ENCODE measurements at places on chromosomes 5 and 9.

DNA sequence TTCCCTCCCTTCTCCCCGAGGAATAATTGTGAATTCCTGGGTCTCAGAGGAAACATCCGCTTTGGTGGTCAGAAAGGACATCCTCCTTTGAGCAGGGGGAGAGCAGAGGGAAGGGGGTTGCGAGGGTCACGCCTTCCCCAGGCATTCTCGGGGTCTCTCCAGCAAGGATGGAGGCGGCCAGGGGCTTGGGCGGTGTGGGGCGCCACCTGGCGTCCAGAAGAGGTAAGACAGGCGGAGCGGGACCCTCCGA is 129.1 kb downstream of the KCNIP1 start:
- DNase-seq = no peak

GRCh38 chr9:117535434-117535833 is 120.6 kb upstream of the ASTN2 start:
- DNase-seq = no peak

- no peak for DNase-seq
Observed at GRCh38 chr5:127505905-127506304, 11.5 kb upstream of the PRRC1 start.

GRCh38 chr5:107671742-107672210 is 1.0 kb upstream of the EFNA5 start:
- no peak for DNase-seq

DNA sequence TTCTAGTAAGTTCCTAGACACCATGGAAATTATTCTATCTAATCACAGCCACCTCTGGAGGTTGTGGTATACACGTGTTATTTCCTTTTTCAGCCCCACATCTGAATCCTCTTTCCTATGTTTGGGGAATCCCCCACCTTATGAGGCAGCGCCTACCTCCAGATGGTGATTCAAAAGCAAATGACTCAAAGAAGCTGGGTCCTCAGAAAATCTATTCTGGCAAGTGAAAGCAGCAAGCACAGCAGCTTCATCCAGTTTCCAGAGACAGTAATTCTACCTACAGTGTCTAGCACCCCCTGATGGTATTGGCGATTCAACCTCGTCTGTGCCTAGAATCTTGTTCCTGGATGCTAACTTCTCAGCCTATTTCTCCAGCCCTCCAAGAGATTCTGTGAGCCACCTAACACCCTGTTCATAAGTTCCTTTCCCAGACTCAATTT is 43.0 kb downstream of the STRBP start:
- no peak for DNase-seq

- no peak for DNase-seq
Observed at GRCh38 chr5:58972301-58972700, 389.4 kb downstream of the RAB3C start.

DNA sequence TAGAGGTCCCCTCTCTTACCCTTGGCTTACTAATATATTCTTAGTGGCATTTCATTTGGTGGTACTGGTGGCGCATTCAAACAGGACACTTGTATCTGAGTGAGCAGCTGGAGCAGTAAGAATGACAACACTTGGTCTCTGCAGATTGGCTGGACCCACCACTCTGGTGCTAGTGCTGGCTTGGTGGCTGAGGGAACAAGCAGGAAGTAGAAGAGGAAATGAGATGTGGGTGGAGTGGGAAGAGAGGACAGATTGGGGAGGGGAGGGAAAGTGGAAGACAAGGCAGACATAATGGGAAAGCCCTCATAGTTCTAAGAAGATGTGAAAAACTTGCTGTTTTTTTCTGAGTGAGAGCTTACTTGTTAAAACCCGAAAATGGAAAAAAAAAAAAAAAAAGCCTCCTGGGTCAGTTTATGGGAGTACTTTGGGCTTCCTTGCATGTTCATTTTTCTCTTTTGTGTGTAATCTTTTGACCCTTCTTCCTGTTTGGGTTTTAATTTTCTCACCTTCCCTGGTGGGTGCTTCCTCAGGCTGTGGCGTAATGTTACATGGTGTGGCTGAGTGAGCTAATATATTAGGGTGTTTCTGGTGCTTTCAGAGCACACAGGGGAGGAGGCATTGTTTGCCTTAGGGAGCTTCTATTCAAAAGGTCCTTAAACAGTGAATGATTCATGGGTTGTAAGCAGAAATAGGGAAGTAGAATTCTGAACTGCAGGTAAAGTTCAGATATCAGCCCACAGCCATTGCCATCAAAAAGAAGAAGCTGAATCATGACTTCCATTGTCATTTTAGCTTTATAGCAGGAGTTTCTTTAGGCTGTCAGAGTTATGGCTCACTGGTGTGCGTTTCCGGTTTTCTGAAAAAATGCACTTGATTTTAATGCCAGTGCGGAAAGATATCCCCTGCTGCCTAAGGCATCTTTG is 52.3 kb downstream of the TLE4 start:
- DNase-seq = no peak

- no peak for DNase-seq
Observed at GRCh38 chr9:90801973-90802322, 329 bp downstream of the SYK start.

DNA sequence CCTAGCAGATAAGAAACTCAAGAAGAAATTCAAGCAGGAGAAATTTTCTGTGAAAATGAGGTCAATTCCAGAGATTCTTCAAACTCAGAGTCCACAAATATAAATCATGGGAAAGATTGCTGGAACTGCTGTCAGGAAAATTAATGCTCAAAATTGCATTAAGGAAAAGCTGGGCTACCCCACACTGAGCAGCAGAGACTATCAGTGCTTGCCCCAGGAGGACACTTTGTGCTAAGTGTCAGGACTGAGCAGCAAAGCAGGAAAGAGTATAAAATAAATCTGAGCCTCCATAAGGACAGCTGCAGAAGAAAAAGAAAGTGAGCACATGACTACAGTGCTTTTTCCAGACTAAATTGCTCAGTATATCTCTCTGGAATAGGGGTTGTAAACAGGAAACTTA is 81.6 kb downstream of the RGS7BP start:
- no peak for DNase-seq

DNA sequence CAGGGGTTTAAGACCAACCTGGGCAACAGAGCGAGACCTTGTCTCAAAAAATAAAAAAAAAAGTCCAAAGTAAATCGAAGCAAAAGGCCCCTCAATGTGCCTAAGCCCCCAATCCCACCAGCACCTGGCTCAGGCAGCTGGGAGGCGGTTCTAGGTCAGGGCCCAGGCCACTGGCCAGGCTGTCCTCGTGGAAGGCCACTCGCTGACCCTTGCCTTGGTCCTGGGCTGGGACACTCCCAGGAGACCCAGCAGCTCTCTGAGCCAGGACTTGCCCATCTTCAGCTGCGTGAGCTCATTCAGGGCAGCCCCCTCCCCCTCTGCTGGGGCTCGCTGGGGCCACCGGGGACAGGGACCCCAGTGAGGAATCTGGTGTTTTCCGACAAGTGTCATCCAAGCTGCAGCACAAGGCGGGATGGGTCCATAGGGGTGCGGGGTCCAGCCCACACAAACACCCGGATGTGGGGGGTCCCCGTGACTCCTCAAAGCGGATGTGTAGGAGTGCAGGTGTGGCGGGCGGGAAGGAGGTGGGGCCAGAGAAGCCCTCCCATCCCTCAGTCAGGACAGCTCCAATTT is 4.0 kb downstream of the AGPAT2 start:
- no peak for DNase-seq

DNA sequence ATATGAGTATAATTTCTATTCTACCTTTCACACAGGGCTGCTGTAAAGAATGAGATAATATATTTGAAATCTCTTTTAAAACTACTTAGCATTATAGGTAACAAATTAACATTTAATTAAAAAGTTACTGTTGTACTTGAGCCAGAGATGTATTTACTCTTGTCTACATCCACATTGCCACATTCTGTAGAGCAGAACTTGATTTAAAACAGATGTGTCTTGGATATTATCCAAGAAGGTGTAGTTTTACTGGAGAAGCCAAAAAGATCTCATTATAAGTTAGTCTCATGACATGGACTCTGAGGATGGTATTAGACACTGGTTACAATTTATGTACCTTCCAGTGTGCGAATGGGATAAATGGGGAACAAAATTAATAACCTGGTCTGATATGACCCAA is 293.1 kb upstream of the CCNH start:
- no peak for DNase-seq

DNA sequence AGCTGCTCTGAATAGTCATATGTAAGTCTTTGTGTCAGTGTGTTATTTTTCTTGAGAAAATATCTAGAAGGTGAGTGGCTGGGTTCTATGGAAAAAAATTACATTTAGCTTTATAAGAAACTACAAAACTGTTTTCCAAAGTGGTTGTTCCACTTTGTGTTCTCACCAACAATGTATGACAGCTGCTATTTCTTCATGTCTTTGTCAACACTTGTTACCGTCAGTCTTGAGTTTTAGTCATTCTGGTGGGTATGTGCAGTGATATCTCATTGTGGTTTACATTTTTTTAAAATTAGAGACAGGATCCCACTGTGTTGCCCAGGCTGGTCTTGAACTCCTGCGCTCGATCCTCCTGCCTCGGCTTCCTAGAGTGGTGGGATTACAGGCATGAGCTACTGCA is 246.4 kb downstream of the PJA2 start:
- DNase-seq = no peak

- DNase-seq = no peak
Observed at GRCh38 chr9:134443174-134444037, 117.2 kb downstream of the RXRA start.

DNA sequence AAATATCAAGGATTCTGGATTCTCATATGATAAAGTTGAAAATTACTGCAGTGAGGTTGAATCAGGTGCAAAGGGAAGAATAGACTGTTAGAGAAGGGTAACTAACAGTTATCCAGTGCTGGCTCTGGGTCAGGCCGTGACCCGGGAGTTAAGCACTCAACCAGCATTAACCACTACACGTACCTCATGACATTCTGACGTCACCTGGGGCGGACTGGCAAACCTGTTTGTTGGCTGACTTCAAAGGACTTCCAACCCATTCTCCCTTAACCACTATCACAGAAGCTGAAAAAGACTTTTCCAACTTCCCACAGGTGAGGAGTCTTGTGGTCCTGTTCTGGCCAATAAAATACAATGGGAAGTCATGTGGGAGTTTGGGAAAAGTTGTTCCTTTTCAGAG is 268.9 kb downstream of the ENC1 start:
- DNase-seq = no peak

GRCh38 chr5:35248843-35249780 is 18.8 kb upstream of the PRLR start:
- DNase-seq = no peak

All from NCI-H187 treated with DMSO at 0.1 percent for 48 hours (cell line).